ENCODE measurements at places on chromosomes 1 and 21.

- DNase-seq, result no peak
These were observed 106.7 kb upstream of the ETS2 start for GRCh38 chr21:38699048-38699447.

GRCh38 chr1:227880342-227880924, 65.0 kb downstream of the PRSS38 start:
- DNase-seq, result no peak

DNA sequence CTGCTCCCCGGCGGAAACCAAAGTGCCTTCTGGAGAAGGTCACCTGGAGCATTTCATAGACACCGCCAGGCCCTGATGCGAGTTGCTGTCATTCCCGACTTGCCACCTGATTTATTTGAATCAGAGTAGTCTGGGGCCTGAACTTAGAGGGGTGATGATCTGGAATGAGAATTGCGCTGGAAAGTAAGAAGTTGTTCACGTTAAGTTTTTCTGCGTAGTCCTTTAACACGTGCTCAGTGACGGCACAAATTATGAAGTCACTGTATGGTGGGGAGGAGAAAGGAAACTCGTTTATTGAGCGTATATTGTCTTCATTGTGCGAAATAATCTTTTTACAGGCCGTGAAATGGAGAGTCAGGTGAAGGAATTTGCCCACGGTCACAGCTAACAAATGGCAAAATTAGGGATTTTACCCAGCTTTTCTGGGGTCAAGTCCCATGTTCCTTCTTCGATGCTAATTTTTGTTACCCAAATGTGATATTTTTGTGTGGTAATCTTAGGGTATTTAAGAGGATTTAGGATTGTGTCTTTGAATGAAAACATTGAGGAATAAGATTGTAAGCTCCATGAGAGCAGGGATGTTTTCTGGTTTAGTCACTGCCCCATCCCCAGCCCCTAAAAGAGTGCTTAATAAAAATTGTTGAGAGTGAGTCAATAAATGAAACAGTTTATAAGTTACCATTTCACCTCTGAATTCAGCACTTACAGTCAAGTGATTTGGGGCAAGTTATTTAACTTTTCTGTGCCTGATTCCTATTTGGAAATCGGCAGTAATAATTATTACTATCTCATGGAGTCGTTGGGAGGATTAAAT, 46.4 kb upstream of the NBL1 start:
- DNase-seq, result no peak

GRCh38 chr1:31625561-31626222, 8.2 kb downstream of the HCRTR1 start:
- no peak for DNase-seq
